Stimulated activated naive CD8-positive, alpha-beta T cell treated with anti-CD3 and anti-CD28 coated beads, Interleukin-15, amount 100 ng/mL, for 72 hours (primary cell): ENCODE measurements at places on chromosomes 2 and 18.

DNA sequence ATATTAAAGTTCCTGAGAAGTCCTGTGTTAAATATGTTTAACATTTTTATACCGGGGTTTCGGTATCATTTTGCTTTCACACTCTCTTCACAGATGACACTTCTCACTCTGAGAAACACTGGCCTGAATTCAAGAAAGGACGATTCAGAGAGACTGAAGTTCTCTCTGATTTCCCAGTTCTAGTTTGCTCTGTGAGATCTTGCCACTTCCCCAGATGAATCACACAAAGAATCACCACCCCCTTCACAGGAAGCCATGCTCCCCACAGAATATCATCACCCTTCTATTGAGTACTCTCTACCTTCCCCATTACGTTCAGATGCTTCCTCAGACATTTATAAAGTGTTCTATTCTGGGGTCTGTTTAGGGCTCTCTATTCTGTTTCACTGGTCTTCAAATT, 16.1 kb upstream of the CD207 start:
- DNase-seq = peak; percentile 59

GRCh38 chr18:3985020-3985419, 470.1 kb downstream of the DLGAP1 start:
- DNase-seq = no peak

DNA sequence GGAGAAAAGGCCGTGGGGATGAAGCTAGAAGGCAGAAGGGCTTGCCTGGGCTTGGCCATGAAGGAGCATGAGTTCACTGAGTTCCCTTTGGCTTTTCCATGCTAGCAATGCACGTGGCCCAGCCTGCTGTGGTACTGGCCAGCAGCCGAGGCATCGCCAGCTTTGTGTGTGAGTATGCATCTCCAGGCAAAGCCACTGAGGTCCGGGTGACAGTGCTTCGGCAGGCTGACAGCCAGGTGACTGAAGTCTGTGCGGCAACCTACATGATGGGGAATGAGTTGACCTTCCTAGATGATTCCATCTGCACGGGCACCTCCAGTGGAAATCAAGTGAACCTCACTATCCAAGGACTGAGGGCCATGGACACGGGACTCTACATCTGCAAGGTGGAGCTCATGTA, 2.9 kb downstream of the CTLA4 start:
- DNase-seq = peak; percentile 26

DNA sequence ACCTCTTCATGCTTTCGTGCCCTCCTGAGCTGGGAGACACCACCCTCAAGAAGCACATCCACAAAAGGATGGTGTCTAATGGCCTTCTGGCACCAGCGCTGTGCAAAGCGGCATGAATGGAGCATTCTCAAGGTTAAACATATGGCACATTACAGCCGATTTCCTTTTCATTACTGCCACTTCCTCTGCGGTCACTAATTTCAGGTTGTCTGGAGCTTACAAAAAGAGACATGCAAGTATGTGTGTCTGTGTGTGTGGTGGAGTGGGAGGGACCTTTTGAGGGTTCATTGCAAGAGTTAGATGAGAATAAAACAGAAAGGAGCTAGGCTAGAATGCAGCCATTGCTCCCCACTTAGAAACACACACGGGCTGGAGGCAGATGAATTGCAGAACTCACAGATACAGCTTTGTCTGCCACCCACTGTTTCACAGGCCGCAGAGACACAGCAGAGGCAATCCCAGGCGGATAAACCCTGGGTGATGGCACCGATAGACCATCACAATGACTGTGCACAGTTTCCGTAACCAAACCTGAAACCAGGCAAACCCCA, 76.0 kb downstream of the TGIF1 start:
- DNase-seq = peak; percentile 59

DNA sequence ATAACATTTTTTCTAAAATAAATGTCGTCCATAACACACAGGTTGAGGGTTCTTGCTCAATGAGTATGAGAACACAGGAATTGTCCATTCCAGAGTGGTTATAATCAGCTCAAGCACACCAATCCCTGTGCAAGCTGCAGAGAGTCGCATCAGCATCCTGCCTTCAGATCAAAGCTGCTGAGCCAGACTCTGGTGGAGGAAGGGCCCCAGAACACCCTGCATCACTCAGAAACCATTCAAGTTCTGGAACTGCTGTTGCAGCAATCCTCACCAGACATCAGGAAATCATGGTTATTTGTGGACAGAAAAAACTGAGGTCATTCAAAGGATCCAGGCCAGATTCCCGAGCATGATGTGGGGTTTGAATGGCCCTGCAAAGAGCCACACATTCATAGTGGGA, 44.5 kb downstream of the DNER start:
- DNase-seq = no peak

GRCh38 chr2:208294482-208295024, 28.5 kb downstream of the PIKFYVE start:
- no peak for DNase-seq

DNA sequence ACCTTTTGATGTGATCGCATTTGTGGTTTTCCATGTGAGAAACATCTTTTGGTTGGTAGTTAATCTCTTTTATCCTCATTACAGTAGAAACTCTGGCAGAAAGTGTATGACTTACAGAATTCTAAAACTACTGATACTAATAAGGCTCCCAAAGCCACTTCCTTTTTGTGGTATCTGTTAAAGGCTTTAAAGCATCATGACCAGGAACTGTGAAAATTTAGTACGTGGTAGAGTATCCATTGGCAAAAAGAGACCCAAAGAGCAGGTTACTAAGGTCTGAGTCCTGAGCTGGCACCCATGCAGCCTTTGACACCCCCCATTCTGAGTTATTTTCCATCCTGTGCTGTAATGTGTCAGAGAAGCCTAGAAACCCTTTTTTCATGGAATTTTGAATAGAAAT, 94.5 kb downstream of the DPP4 start:
- no peak for DNase-seq

GRCh38 chr2:111200333-111200881, 79.7 kb downstream of the BCL2L11 start:
- DNase-seq = no peak

DNA sequence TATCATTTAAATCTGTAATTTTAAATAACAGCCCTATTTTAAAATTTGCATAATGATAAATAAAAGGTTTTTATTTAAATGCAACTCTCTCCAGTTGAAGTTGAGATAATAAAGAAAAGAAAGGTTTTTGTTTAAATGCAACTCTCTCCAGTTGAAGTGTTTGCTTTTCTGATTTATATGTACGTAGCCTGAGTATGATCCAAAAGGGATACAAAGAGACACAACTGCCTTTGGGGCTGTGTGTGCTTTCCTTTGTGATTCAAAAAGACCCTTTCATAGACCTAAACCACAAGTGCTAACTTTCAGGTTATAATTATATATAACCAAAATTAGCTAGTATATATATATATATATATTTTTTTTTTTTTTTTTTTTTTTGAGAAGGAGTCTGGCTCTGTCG, 76.2 kb upstream of the MFF start:
- DNase-seq = no peak

- no peak for DNase-seq
These were observed 6.3 kb downstream of the TMEM127 start for GRCh38 chr2:96259497-96259921.

- no peak for DNase-seq
These were observed 295.1 kb downstream of the CNTNAP5 start for GRCh38 chr2:124320051-124320688.

DNA sequence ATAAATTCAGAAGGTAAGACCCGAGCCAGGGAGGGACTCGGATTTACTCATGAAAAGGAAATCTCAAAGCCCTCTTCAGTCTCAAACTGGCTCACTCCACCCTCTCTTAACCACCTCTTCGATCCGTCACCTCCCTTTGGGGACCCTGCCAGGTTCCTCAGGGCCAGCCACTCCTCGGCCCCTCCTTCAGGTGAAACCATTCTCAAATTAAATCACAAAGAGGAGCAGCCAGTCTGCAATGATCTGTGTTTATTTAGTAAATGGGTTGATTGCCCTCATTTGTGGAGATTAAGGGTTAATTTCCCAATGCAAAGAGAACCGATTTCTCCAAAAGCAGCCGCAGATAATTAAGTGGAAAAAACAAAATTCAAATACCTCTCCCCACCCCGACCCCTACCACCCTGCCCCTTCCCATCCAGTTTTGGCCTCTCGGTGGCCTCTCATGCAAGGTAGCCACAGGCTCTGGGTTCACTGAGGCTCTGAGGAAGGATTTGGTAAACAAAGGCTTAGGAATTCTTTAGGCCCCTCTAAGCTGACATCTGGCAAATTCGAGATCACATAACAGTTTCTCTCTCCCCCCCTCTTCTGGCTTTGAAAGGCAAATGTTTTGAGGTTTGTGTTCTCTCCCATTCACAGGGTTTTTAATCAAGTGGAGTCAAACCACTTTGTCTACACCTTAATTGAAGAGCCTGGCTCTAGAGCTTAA, 10.3 kb upstream of the FZD7 start:
- no peak for DNase-seq

DNA sequence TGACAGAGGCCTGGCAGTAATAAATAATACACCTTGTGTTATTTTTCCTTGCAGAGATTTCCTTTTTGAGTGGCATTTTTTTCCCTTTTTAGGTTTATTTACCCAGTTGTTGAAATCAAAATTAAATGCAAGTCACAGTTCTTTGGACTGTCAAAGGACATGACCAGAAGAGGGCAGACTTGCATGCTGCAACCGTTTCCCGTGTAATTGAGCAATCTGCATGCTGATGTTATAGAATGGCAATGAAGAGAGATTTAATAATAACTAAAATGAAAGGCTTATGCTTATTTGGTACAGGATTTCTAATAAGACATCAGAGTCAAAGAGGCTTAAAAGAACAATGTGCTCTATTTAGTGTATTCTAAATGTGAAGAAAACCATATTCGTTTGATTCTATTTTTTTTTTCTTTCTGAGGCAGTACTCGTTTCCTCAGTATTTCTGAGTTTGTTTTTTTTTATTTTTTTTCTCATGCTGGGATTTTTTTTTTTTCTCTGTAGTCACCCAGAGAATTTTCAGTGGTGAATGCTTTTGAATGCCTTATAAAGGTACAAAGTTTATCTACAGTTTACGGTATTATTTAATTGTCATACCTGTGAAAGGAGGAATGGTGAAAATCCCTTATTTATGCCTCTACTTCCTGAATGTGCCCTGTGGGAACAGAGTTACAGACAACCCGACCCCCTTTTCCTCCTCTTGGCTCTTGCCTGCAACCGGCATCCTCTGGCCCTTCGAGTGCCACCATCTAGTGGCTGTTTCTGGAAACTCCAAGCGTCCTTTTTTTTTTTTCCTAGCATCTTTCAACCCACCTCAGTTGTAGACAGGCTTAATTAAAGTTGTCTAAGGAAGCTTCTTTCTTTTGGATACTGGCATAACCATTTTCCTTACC, 368.5 kb downstream of the LRRTM1 start:
- DNase-seq = peak; percentile 11

DNA sequence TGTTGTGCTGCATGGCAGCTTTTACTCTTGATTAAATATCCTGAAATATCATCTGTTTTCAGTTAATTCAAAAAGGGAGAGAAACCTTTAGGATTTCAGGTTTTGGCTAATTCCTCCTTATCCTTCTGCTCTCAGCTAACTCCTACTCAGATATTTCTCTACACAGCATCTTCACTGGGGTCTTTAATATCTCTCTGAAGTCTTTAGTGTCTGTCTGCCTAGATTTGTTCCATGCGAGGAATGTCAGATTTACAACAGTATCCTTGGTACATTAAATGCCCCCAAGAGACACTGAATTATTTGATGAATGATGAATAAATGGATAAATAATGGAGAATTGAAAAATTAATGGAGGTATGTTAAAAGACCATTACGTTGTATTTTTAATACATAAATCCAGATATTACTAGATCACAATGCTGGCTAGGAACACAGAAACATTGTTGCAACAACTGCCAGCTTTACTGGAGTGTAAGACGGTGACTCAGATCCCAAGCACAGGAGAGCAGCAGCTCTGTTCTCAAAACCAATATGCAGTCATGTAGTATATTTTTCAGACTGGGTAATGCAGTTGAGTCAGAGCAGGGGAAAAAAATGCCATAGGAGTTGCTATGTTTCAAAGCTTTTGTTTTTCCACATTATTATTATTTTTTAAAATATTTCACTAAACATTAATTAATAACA, 388.0 kb upstream of the SYT4 start:
- no peak for DNase-seq

- DNase-seq = no peak
These were observed 138.9 kb downstream of the PTH2R start for GRCh38 chr2:208545403-208546042.

- no peak for DNase-seq
These were observed 595.5 kb upstream of the ID2 start for GRCh38 chr2:8086357-8086756.

DNA sequence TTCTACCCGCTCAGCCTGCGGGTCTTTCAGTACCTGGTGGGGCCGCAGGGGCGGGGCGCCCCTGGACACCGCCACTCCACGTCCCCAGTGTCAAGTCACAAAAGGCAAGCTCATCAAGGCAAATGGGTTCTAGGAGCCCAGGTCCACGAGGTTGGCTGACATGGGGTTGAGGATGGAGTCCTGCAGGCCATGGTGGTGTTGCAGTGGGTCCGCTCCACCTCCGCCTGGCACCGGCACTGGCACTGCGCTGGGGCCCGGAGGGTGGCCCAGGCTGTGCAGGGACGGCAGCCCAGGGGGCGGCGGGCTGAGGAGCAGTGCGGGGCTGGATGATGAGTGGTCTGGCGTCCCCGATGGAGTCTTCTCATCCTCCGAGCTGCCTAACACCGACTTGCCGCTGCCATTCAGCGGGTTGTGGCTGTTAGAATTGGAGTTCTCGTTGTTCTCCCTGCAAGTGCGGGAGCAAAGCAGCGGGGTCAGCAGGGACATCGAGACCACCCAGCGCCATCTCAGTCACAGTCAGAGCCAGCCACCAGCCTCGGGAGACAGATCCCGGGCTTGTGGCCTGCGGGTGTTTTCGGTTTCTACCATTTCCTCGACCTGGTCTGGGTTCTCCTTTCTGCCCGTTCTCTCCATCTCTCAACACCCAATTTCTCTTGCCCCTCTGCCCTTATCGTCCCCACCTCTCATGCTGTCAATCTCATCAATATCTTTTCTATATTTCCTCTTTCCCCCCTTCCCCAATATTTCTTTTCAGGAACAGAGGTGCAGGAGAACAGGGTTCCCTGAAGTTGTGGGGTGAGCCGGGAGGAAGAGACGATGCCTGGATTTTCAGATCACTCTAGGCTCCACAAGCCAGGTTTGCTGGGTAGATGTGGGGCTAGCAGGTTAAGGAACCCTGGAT, 3.0 kb downstream of the SIX2 start:
- DNase-seq = no peak

GRCh38 chr2:70083344-70084156, 3.7 kb upstream of the PCBP1 start:
- DNase-seq = no peak

GRCh38 chr2:2839782-2840531, 508.9 kb upstream of the MYT1L start:
- DNase-seq = no peak

GRCh38 chr2:239685965-239686364, 285.1 kb upstream of the HDAC4 start:
- DNase-seq = no peak

DNA sequence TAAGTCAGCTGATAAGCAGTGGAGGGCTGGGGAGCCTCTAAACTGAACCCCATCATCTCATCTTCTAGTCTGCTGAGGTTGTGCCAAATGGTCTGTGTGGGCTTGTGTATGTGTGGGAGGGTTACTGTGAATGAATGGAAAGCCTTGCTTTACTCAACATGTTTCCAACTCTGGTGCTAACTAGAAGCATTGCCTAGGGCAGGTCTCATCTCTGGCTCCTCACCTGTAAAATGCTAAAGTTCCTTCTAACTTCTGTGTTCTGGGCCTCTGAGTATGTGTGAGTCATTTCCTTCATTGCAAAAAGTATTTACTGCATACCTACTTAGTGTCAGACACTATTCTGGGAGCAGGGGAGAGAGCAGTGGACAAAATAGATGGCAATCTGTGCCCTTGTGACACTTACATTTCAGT, 1.3 kb downstream of the LIPG start:
- DNase-seq = no peak

GRCh38 chr18:37124516-37124915, 295.6 kb downstream of the KIAA1328 start:
- no peak for DNase-seq
